Activated CD4-positive, alpha-beta memory T cell treated with anti-CD3 and anti-CD28 coated beads for 36 hours (primary cell): ENCODE measurements at places on chromosomes 5 and 9.

GRCh38 chr9:110027671-110028081 lies 180.3 kb downstream of the C9orf152 start:
- no peak for DNase-seq

- DNase-seq, result no peak
Observed at GRCh38 chr9:82490019-82490499, 501.5 kb downstream of the SPATA31D1 start.

- DNase-seq, result no peak
Observed at GRCh38 chr5:56050551-56051255, 55.9 kb upstream of the IL6ST start.

DNA sequence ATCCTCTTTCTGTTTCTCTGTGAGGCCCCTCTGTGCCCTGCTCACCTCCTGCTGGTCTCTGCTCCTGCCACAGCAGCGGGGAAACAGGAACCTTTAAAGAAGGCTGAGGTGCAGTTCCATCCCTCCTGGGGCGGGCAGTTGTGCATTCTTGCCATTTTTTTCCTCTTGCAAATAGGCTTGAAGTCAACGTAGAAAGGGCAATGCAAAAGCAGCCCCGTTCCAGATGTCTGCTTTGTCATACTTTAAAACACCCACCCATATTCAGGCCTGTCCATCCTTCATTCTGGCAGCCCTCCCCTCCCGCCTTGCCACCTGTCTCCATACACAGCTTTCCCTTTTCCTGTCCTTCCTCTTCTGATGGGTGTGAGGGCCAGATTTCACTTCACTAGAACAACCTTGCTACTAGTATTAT lies 65.4 kb upstream of the KLF9 start:
- DNase-seq, result no peak

DNA sequence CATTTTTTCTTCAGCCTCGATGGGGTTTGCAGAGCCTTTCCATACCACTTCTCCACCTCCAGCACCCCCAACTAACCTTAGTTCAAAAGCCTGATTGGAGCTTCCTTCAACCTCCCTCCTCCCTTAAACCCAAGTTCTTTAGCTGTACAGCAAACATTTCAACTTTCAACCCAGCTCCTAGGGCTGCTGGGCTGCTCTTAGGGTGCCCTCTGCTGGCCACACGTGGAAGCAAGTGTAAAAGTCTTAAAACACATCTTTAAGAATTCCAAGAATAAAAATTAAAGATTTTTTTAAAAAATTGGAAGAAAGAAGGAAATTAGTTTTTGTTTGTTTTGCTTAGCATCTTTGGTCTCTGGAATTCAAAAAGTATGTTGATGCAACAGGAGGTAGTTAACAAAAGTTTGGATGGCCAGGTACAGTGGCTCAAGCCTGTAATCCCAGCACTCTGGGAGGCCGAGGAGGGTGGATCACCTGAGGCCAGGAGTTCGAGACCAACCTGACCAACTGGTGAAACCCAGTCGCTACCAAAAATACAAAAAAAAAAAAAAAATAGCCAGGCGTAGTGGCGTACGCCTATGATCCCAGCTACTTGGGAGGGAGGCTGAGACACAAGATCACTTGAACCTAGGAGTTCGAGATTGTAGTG lies 15.5 kb upstream of the HSD17B3 start:
- DNase-seq, result peak; percentile 55

DNA sequence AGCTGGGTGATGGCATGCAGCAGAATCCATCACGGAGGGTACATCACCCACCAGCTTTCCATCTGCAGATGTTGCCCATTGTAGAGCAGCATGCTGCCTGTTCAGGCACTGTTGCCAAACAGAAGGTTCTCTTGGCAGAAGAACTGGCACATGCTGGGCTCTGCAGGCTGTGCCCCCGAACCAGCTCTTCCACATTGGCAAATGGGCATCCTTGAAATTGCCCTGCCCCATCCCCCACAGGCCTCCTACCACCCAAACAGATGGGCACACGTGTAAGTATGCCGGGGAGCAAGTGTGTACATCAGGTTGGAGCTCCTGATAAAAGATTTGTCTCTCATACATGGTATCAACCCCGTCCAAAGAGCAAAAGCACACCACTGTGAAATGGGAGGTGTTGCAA lies 220.3 kb upstream of the TAS2R1 start:
- DNase-seq, result no peak

GRCh38 chr9:129270903-129271431 lies 92.9 kb upstream of the IER5L start:
- DNase-seq, result peak; percentile 30

GRCh38 chr9:122286764-122287163 lies 22.1 kb downstream of the MRRF start:
- no peak for DNase-seq

DNA sequence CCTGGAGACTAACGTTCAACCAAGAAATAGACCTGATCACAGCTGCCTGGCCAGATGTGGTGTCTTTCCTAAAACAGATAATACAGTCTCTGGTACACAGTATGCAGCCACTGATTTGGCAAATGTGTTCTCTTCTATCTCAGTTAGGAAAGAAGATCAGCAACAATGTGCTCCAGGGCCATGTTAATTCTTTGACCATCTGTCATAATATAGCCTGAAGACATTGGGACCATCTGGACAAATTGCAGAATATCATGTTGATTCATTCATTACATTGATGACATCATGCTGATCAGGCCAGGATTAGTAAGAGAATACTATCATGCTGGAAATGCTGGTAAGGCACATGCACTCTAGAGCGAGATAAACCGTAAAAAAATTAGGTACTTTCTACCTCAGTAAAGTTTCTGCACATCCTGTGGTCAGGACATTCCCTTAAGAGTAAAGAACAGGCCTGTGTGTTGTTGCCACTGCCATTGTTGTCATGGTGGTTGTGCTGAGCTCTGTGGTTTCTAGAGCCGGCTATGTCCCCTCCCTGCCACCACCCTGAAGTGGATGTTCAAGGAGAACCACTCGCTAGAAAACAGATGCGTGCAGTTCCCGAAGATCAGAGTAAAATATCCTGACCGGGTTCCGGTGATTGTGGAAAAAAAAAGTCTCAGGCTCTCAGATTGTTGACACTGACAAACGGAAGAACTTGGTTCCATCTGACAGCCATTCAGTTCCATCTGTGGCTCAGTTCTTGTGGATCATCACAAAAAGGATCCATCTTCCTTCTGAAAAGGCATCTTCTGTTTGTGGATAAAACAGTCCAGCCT lies 6.4 kb upstream of the JMY start:
- peak; percentile 71 for DNase-seq

DNA sequence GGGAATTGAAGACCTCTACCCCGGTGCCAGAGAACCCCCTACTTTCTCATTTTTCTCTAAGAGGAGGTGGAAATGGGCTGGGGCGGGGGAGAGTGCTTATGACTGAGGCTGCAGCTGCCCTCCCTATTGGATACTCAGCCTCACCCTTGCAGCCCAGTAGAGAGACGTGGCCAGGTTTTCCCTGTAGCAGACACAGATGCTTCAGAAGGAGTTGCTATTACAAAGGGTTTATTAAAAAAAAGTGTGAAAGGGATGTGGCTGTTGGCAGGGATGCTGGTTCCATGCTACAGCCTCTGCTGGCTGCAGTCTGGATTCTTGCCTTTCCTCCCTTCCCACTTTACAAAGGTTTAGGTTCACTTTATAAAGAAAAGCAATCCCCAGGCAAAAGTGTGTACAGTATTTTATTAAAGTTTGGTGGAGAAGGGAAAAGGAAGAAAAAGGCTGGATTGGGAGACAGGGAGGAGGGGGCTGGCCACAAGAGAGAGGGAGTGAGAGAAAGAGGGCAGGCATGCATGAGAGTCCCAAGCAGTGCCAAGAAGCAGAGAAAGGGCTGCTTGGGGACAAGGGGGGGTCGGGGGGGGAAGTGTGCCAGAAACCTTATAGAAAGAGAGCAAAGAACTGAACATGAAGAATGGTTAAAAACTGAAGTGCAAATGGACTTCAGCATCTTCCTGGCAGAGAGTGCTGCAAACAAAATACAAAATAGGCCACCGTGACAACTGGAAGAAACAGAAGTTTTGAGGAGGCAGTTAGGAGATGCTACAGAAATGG lies 29.5 kb upstream of the NFIB start:
- DNase-seq, result no peak

GRCh38 chr5:57501414-57502201 lies 19.0 kb upstream of the ACTBL2 start:
- DNase-seq, result no peak

DNA sequence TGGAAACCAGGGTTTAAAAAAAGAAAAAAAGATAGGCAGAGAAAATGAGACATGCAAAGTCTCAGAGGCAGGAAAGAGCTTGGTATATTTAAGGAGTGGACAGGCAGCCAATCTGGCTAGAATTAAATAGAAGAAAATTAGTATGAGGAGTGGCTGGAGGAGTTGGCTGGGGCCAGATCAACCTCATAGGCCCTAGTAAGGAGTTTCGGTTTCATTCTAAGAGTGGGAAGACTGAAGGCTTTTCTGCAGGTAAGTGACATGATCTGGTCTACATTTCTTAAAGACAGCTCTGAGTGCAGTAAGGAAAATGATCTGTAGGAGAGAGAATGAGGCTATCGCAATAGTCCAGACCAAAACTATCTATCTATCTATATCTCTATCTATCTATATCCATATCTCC lies 27.5 kb downstream of the ADRB2 start:
- no peak for DNase-seq

DNA sequence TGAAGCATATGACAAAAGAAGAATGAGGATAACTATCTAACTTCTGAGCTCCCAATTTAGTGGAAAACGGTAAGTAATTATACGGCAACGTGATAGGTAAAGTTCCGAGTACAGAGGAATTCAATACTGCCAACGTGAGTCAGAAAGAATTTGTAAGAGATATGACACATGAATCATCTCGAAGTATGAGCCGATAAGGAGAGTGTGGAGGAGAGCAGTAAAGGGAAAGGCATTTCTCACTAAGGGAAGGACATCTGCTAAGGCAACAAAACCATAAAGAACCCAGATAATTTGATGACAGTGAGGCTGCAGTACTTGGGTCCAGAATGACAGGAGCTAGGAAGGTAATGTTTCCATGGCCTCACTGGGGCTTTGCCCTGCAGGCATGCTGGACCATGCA lies 11.0 kb downstream of the MPDZ start:
- no peak for DNase-seq

- DNase-seq, result no peak
Observed at GRCh38 chr9:132007371-132008025, 72.2 kb downstream of the MED27 start.

DNA sequence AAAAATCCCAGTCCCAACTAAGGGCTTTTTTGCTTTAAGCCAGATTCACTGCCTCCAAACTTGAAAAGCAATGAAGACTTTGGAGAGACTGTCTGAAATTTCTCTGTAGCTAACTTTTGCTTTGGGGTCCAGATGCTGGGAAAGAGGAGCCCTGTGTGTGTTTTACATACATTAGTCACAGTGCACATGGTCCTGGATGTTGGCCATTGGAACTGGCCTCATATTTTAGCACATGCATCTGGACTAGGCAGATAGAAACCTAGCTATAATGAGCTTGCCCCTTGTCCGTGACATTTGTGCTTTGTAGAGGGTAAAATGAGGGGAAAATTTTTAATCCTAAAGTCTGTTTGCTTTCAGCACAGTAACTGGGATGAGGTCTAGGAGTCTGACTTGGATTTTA lies 421.7 kb downstream of the CDK5RAP2 start:
- no peak for DNase-seq

GRCh38 chr5:113050721-113051382 lies 74.3 kb downstream of the DCP2 start:
- DNase-seq, result peak; percentile 77

DNA sequence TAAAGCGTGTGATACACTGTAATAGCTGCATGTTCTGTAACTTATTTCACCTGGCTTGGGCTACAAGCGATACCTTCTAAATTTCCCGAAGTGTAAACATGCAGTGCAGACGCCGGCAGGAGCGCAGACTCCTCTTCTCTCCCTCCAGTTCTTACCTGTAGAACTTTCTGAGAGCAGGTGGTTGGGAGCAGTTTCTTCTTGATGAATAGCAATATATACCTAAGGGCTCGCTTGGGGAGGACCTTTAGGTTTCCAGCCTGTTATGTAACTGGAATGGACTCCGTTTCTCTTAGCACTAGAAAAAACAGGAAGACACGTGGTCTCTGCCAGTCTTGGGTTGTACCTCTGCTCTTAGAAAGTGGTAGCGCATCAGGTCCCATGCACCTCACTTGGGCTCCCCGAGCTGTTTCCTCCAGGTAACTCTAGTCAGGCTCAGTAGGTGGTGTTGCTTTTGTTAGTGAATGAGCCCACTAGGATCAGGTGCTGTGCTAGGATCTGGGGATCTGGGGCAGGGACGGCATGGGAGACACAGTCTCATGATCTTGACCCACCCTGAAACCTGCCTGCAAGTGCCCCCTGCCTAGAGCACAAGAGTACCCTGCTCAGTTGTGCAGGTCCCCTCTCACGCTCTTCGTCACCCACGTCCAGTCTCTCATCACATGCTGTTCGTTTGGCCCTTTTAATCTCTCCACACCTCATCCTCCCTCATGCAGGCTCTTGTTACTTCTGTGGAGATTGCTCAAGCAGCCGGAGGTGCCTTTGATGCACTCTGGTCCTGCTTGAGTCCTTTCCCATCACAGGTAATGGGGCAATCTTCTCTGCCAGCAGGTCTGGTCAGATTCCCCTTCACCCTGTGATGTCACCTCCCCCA lies 2.8 kb downstream of the TENT4A start:
- peak; percentile 27 for DNase-seq

DNA sequence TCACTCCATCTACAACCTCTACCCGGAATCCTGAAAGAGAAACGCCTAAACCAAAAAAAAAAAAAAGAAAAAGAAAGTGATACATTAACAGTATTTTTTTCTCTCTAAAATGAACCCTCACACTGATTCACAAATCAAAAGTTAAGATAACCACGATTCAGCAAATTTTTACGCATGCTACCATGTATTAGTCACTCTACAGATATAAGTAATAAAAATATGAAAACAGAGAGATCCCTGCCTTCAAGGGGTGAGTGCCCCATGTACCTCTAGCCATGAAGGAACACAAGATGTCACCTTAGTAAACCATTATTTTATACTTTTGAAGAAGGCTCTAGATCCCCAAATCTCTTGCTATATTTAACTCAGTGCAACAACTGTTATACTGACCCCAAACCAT lies 33.4 kb downstream of the CEMIP2 start:
- DNase-seq, result no peak

DNA sequence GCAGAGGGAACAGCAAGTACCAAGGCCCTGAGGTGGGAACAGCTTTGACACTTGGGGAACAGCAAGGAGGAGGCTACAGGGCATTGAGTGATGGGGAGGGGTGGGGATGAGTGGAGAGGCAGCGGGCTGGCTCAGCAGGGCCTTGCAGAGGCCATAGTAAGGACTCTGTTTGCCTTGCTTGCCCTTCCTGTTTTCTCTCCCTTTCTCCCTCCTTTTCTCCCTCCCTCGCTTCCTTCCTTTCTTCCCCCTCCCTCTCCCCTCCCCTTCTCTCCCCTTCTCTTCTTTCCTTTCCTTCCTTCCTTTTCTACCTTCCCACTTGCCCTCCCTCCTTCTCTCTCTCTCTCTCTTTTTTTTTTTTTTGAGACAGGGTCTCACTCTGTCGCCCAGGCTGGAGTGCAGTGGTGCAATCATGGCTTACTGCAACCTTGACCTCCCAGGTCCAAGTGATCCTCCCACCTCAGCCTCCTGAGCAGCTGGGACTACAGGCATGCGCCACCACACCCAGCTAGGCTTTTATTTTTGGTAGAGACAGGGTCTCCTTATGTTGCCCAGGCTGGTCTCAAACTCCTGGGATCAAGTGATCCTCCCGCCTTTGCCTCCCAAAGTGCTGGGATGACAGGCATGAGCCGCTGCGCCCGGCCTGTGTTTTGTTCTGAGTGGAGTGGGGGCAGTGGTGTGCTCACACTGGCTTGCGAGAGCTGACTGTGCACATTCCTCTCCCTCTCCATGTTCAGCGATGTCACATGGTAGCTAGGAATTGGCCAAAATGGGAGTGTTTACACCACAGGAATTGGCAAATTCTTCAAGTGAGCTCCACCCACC lies 17.1 kb downstream of the IER5L start:
- DNase-seq, result no peak

- DNase-seq, result no peak
Observed at GRCh38 chr9:69122549-69123141, 51.4 kb upstream of the TJP2 start.
